C1 segment of cervical spinal cord (tissue), 14 donors: ENCODE measurements at places on chromosomes 6 and 20.

DNA sequence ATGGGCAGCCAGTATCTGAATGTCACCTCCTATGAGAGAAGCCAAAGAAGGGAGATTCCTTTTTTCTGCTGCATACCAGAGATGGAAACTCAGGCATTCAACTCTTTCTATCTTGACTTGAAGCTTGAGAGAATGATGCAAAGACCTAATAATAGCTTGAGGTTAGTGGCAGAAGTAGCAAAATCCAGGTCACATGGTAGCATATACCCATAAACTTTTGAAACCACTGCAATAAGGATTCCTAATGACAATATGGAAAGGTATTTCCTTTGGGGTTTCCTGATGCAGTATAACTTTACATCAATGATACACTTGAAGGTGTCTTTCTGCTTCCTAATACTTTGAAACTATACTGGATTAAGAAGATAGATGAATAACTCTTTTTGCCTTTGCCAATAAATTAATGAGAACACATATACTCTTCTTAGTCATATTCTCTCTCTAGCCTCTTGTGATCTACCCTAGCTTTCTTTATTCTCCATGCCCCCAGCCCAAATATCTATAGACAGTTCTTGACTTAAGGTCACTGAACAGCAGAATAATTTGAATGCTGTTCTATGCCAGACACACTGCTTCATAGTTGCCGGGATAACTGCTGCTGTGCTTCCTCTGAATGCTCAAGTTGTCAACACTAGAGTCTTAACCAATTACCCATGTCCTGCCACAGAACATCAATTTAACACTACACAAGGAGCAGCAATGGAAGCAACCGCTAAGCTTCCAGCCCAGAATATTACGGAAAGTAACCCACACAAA lies 155.5 kb upstream of the SIM1 start:
- no peak for DNase-seq

GRCh38 chr6:35302604-35303241 lies 5.1 kb downstream of the DEF6 start:
- DNase-seq = no peak

- no peak for DNase-seq
These were observed 61.5 kb downstream of the GPX5 start for GRCh38 chr6:28586962-28587745.

DNA sequence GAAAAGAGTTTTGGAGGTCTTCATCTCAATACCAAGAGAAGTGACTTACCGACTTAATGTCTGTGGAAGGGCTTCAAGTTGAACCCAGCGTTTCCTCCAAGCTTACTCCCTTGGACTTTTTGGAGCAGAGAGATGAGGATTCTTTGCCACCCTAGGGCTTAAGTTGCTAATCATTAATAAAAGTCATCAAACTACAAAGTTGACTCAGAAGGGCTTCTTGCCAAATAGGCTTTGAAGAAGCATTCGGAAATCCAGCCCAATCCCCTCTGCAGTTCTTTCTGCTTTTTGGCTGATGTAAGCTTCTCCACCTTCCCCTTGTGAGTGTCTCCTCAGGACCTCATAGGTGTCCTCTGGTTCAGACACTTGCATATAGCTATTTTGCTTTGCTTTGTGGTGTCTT lies at the start of gene SLC17A3:
Gene SLC17A3 (minus strand): TSS at position 126 of the 400 bp plus-strand sequence. CDS start 5,856 bp downstream, outside the sequence.
- DNase-seq = no peak

GRCh38 chr20:63494084-63494419 lies 4.8 kb downstream of the EEF1A2 start:
- no peak for DNase-seq
